NCI-H460 (cell line): ENCODE measurements at places on chromosomes 1 and 21.

- no peak for DNase-seq
These were observed 36.5 kb downstream of the MCOLN2 start for GRCh38 chr1:84960371-84960770.

DNA sequence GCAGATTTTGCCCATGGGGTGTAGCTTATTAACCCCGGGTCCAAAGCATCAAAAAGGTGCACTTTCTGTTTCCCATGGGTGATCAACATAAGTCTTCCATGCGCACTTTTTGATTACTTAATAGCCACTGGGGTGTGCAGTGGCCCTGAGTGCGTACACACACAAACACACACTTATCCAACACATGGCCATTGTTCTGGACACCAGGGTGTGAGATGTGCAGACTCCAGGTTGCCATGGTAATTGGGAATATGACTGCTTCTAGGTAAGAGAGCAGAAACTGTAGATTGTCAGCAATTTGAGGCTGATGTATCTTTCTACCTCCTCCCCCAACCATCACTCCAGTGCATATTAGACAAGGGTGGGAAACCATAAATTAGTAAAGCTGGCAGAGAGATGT is 68.8 kb downstream of the MAB21L3 start:
- no peak for DNase-seq

GRCh38 chr1:12756273-12756672 is 10.3 kb downstream of the CFAP107 start:
- DNase-seq = no peak

- no peak for DNase-seq
These were observed 20.6 kb upstream of the PPM1J start for GRCh38 chr1:112735752-112736151.

DNA sequence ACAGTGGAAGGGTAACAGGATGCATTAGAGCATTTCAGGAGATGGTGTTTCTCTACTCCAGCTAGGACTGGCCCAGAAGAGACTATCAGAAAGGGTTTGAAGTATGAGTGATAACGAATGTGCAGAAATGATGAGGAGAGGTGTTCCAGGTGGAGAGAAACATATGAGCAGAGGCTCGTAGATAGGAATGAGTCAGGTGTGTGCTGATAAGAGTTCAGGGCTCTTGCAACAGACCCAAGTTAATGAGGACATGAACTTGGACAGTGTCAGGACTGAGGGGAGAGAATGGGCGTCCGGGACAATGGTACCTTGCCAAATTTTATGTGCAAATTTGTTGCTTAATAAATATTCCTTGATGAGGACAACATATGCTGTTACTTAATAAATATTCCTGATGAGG is 183.9 kb upstream of the NFIA start:
- DNase-seq = no peak

DNA sequence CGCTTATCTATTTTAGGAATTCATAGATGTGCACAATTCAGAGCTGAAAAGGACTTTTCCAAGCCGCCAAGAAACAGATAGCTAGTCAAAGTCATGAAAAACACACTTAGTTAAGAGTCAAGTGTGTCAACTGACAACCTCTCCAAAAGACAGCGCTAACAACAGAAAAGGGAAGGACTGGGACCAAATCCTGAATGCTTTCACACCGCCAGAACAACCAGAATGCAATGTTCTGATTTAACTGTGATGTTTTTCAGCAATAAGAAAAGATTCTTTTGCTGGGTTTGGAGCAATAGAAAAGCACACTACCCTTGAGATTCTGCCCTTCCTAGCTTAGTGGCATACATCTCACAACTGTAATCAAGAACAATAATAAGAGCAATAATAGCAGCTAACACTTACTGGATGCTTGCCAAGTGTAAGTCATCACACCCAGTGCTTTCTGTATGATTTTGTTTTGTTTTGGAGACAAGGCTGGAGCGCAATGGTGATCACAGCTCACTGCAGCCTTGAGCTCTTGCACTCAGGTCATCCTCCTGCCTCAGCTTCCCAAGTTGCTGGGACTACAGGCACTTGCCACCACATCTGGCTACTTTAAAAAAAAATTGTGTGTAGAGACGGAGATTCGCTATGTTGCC is 33.9 kb upstream of the SDC3 start:
- DNase-seq = no peak

GRCh38 chr1:225424562-225425200 is 3.2 kb downstream of the LBR start:
- DNase-seq = no peak

DNA sequence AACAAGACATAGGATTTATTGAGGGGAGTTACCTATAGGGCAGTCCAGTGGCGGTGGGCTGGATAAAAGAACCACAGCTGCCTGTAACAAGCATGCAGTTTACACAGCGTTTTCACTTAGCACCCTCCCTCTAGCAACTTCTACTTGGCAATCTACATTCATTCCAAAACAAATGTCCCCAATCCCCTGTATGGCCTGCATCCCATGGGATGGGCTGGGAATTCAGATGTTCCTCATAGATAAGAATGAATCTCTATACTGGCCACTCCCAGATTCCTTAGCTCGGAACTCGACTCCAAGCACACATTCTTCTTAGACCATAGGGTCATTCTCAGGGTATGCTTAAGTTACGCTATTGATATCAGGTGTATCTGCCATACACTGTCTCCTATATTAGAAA is 33.3 kb downstream of the PCP4 start:
- DNase-seq = no peak

DNA sequence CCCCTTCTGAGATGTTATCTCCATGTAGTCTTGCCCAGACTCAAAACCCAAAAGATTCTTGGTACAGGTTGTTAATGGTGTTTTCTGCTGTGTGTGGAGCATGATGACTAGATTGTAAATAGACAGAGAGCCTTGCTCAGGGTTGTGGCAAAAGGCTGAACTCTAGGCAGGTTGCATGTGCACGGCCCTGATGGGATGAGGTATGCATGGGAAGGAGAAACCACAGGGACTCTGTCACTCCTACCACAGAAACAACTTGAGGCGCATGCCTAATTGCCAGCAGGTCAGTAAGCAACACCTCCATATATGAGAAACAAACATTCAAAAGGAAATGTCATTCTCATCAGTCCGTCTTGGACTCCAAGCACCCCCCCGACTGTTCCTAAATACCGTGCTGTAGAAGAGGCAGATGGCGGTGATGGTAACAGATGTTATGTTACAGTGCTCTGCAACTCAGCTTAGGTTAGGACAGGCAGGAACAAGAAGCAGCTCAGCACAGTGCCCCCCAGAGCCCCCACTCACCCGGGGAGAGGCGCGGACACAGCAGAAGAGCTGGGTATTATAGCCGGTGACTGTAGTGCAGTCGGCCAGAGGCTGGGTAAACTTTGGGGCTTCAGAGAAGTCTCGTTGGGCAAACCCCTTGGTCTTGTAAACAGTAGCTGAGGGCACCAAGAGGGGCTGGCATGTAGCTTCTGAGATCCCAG is 10.9 kb downstream of the MYBPHL start:
- no peak for DNase-seq

DNA sequence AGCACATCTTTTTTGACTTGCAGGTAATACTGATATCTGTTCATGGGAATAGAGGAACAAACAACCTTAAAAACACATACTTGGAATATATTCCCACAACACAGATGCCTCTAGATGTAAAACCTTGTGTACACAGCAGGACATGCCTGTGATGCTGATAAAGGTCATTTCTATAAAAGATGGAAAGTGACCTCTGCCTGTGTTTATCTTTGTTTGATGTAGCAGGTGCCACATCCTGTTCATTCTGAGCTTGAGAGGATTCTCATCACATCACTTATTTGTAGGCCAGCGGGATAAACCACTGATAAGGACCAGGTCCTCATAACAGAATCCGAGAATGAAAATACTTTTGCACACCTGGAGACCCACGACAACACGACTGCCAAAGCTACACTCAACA is 133.7 kb downstream of the SMYD2 start:
- no peak for DNase-seq

DNA sequence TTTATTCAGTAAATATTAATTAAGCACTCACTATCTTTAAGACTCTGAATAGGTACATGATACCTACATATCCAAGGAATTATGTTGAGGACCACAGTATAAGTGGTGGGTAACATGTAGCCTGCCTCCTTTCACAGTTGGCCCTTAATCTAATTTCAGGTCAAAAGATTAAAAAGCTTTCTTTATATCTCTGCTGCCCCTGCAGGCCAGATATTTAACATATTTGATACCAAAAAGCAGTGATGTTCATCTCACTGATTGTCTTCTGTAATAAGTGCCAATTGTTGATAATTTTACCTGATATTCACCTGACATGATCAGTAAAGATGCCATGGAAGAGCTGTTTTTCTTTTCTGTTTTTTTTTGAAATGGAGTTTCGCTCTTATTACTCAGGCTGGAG is 36.5 kb downstream of the RLF start:
- no peak for DNase-seq

DNA sequence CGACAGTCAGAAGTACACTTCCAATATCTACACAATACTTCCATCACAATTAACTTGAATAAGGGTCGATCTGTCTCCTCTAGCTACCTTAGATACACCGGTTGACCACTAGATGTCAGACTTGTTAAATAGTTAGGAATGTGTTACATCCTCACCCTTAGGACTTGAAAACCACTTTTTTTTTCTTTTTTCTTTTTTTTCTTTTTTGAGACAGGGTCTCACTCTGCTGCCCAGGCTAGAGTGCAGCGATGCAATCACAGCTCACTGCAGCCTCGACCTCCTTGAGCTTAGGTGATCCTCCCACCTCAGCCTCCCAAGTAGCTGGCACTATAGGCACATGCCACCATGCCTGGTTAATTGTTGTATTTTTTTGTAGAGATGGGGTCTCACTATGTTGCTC is 120.4 kb upstream of the GREM2 start:
- peak; percentile 76 for DNase-seq

DNA sequence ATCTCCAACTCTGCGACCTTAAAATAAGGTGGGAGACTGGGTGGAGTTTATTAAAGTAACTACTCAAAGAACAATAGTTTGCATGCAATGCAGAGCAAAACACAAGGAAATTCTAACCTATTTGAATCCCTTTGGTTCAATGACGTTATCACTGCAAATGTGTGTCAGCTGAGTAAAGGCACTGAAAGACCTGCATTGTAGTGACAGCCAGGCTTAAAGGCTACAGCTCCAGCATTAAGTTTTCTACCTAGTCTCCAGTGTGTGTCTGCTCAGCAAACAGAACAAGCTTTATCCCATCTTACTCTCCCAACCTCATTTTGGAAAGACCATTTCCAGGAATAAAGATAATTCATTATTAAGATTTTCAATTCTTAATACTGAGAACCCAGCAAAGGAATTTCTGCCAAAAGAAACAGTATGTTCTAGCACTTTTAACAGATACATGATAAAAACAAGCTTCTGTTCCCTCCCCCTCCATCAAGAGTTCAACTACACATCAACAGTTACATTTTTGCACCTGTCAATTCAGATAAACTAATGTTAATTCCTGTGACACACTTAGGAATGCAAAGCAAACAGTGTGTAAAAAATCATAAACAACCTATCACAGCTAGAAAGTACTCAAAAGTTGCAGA is 14.2 kb downstream of the PTP4A2 start:
- no peak for DNase-seq

GRCh38 chr1:64440183-64440826 is 29.6 kb upstream of the CACHD1 start:
- DNase-seq = no peak

- no peak for DNase-seq
These were observed 230.4 kb downstream of the KCNT2 start for GRCh38 chr1:196377811-196378210.

DNA sequence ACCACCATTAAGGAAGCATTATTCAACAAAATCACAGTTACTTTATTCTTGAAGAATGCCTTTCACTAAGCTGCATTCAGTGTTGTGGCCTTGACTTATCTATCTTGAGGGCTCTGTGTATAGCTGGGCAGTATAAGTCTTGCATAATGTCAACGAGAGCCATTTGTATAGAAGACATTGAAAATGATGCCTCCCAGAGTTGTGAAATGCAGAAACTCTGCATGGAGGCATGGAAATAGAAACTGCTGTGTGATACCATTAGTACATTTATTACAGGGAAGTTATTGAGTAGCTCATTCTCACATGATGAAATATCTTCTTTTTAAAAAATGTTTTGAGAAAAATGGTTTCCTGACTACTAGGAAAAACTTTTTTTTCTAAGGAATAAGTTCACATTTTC is 111.4 kb upstream of the SNX7 start:
- no peak for DNase-seq

DNA sequence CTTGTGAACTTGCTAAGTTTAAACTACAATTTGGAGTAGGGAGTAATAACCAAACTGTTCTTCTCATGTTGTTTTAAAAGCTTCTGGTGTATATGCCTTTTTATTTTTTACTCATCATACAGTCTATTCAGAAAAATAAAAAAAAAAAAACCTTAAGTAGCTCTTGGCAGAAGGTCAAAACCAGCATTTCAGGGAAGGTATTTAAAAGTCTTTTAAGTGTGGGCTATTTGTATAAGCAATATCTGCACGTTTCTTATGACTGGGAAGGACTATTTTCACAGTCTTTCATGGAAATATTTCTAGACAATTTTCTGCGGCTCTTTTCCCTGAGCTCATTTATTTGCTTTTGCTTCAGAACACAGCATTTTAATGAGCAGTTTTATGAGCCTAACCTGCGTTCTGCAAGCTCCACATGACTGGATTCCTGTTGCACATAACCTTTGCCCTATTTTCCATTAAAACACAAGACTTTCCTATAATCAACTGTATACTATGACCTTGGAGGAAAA is 60.9 kb upstream of the C1orf105 start:
- DNase-seq = no peak

DNA sequence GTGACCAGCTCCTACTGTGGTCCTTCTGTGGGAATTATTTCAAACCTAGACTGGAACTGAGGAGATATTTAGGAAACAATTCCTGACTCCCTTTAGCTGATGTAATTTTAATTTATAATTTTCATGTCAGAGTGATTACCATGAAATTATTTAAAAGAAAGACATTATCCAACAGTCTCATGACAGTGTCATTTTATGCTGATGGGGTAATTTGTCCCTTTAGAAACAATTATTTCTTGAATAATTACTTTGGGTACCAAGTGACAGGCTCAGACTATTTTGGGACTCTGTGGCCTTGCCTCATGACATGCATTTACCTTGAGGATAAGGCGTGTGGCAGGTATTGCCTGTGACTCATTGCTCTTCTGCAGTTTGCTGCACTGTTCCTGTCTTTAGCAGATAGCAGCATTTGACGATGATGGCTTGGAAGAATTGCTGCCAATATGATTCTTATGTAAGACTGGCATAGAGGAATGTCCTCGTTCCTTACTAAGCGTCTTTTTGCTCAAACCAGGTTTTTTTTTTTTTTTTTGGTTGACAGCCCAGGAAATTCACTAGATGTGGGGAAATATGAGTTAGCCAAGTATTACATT is 206.0 kb upstream of the HMCN1 start:
- DNase-seq = no peak

DNA sequence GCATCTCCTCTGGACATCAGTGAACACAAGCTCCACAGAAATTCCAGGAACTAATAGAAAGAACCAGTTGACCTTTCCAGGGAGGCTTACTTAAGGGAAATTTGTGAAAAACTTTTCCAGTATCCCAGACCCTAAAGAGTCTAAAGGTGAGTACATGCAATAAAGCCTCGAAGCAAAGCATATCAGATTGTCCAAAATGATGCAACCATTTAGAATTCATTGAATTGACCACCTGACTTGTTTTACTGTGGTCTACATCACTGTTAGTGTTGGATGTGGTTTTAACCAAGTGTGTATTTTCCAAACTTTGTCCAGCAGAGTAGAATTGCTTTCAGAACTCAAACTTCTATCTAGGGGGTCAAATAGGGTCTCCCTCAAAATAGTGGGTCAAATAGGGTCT is 76.3 kb upstream of the TIAM1 start:
- no peak for DNase-seq

GRCh38 chr1:44436401-44437106 is 31.5 kb downstream of the RNF220 start:
- DNase-seq = no peak
